ENCODE measurements at places on chromosomes 1 and 21. TPM values are rescaled to one million over a fixed set of nuclear protein-coding genes. Genes with fewer than 3 reads are reported as not detected.

GRCh38 chr1:1033009-1033587 lies 13.2 kb downstream of the AGRN start:
- peaks cover 4% of the 10 kb centered on the region for H3K36me3 ChIP-seq
- H3K4me1 ChIP-seq: peaks cover 9% of the 10 kb centered on the region
- H3K4me3 ChIP-seq: peak overlapping the region; percentile 59
- H3K27ac ChIP-seq: no peak overlapping the region
- peak; percentile 97 for DNase-seq

GRCh38 chr1:34988581-34988980 lies 3.4 kb upstream of the TMEM35B start:
- no peak for DNase-seq
- peaks cover 11% of the 10 kb centered on the region for H3K4me1 ChIP-seq
- peaks cover 10% of the 10 kb centered on the region for H3K36me3 ChIP-seq
- no peak overlapping the region for H3K27ac ChIP-seq
- H3K4me3 ChIP-seq: no peak overlapping the region

DNA sequence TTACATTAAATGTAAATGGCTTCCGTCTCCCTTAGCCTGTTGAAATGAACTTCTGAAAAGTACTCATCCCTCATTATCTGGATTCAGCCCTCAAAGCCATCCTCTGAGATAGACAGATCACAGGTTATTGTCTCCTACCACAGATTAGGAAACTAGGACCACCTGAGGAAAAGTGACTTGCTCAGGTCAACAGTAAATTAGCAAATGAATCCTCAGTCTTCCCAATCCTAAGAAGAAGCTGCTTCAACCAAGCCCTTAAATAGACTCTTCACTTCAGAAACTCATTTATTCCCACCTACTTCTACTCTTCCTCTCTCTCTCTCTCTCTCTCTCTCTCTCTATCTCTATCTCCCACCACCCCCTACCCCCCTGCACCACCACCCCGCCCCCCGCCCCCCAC lies 152.3 kb downstream of the DMRTA2 start:
- H3K27me3 ChIP-seq: peaks cover 4% of the 10 kb centered on the region
- H3K4me1 ChIP-seq: no peaks in the 10 kb centered on the region
- H3K27ac ChIP-seq: no peak overlapping the region

GRCh38 chr1:182122256-182122912 lies 60.9 kb upstream of the ZNF648 start:
- DNase-seq: no peak
- H3K4me1 ChIP-seq: peaks cover 38% of the 10 kb centered on the region

GRCh38 chr1:223886516-223886921 lies 40.8 kb upstream of the TP53BP2 start:
- H3K4me1 ChIP-seq: peaks cover 16% of the 10 kb centered on the region
- no peaks in the 10 kb centered on the region for H3K27me3 ChIP-seq
- H3K4me3 ChIP-seq: no peak overlapping the region
- DNase-seq: no peak
- no peak overlapping the region for H3K27ac ChIP-seq
- no peaks in the 10 kb centered on the region for H3K36me3 ChIP-seq

- no peak for DNase-seq
- no peak overlapping the region for H3K4me3 ChIP-seq
- H3K27me3 ChIP-seq: peaks cover 48% of the 10 kb centered on the region
- no peaks in the 10 kb centered on the region for H3K36me3 ChIP-seq
- no peak overlapping the region for H3K27ac ChIP-seq
Measured at GRCh38 chr1:48674641-48675040, 102.0 kb downstream of the BEND5 start.

TMEM79 gene
- 6.1 TPM for total RNA-seq

SMIM1 gene
- total RNA-seq: 12.1 TPM

DNA sequence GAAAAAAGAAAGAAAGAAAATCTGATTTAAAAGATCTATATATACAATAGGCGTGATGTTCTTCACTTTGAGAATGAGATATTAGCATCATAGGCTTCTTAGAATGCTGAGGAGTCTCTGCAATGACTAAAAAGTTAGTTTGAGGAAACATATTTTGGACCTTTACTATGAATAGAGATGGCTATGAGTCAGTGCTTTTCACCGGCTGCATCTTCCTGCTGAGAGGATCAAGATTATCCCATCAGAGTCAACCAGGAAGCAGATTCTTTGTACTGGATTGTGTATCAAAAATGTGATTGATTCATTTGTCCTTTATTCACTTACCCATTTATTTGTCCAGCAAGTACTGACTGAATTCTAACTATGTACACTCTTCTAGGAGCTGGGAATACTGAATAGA lies 144.2 kb downstream of the KCNK2 start:
- no peaks in the 10 kb centered on the region for H3K36me3 ChIP-seq
- H3K27ac ChIP-seq: no peak overlapping the region
- H3K4me1 ChIP-seq: no peaks in the 10 kb centered on the region
- H3K27me3 ChIP-seq: no peaks in the 10 kb centered on the region

HAPLN2 gene
- total RNA-seq: 1.2 TPM

DNA sequence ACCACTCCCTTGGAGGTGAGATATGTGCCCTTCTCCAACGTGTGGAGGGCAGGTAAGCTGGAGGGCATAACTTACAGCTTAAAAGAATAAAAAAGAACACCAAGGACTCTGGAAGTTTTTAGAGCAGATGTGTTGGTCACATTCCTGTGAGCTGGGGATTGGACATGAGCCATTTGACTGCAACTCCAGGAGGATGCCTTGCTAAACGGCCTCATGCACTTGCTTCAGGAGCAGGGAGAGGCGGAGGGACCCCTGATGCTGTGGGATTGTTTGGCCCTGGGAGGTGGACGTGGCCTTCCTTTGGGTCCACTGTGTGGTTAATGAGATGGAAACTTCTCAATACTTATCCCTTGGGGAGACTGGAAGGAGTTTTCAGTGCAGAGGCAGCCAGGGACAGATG lies 185.6 kb downstream of the RHOU start:
- H3K27me3 ChIP-seq: no peaks in the 10 kb centered on the region
- no peak for DNase-seq
- peaks cover 43% of the 10 kb centered on the region for H3K4me1 ChIP-seq
- peak overlapping the region; percentile 94 for H3K27ac ChIP-seq

DNA sequence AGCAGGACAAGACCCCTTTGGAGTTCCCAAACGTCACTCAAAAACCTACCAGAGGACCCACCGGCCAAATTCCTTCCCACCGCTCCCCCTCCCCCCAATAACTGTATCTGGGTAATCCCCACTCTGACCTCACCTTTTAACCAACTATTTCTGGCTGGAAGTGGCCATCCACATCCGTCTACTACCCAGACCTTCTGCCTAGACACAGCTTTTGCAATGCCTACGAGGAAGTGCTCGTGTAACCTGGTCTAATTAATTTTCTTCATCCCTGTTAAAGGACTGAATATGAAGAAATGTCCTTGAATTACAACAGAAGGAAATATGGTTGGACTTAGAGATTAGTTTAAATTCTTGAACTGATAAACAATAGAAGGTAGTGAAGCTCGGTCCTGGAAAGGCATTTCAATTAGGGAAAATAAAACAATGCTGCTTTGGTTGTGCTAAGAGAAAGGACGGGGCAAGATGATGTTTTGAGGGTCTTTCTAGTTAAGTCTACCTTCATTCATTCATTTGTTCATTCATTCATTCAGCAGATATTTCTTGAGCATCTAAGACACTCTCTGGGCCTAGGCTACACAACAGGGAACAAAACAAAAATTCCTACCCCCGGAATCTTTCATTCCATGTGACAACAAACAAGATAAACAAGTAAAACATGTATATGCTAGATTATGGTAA lies 18.8 kb downstream of the AVPR1B start:
- H3K4me3 ChIP-seq: no peak overlapping the region
- no peaks in the 10 kb centered on the region for H3K36me3 ChIP-seq
- DNase-seq: no peak
- H3K27me3 ChIP-seq: peaks cover 47% of the 10 kb centered on the region
- H3K27ac ChIP-seq: no peak overlapping the region

DNA sequence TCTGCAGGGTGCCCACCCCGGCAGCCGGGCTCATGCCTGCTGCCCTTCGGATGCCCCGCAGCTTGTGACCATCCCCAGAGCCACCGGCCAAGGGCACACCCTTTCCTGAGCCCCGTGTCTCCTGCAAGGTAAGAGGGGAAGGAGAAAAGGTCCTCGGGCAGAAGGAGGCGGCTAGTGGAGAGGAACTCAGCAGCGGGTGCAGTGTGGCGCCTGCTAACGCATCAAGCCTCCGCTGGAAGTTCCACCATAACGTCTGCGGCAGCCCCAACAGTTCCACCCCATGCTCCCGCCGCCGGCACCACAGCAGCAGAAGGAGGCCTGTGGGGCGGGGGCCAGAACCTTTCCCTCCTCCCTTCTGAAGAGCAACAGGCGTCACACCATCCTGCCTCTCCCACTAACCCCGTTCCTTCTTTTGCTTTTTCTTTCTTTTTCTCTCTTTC lies 990 bp downstream of the VWA5B1 start:
- peaks cover 23% of the 10 kb centered on the region for H3K4me1 ChIP-seq
- no peak for DNase-seq
- H3K27ac ChIP-seq: no peak overlapping the region
- no peaks in the 10 kb centered on the region for H3K36me3 ChIP-seq
- peaks cover 84% of the 10 kb centered on the region for H3K27me3 ChIP-seq

DNA sequence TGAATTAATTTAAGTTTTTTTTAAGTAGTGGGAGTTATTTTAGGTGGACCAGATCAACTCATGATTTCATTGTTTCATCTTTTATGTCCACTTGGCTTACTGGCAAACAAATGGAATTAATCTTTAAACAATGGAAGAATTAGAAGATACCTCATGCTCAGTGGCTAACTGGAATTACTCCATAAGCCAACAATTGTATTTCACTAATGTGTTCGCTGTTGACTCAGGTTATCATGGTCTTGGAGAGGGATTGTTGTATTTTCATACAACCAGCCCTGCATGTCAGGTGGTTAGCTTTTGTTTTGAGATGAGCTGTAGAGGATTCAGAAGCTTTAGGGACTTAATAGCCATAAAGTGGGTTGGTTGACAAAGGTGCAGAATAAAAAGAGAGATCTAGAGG lies 57.2 kb upstream of the HMCN1 start:
- no peak overlapping the region for H3K4me3 ChIP-seq
- no peak for DNase-seq
- peaks cover 3% of the 10 kb centered on the region for H3K4me1 ChIP-seq
- no peak overlapping the region for H3K27ac ChIP-seq
- H3K27me3 ChIP-seq: no peaks in the 10 kb centered on the region

ACTL8 gene
- not detected for total RNA-seq

DNA sequence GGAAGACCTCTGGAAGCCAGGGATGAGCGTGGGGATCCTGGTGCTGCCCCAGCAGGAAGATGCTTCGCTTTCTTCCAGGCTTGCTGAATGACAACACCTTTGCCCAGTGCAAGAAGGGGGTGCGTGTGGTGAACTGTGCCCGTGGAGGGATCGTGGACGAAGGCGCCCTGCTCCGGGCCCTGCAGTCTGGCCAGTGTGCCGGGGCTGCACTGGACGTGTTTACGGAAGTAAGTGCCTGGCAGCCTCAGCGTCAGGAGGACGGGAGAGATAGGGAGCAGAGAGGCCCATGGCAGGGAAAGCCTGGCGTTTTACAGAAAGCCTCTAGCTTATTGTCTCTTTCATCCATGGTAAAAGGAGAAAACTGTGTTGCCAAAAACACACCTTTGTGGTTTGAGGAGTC lies 23.5 kb downstream of the PHGDH start:
- H3K36me3 ChIP-seq: peaks cover 37% of the 10 kb centered on the region
- peaks cover 21% of the 10 kb centered on the region for H3K4me1 ChIP-seq
- no peak overlapping the region for H3K27ac ChIP-seq
- no peak for DNase-seq

DNA sequence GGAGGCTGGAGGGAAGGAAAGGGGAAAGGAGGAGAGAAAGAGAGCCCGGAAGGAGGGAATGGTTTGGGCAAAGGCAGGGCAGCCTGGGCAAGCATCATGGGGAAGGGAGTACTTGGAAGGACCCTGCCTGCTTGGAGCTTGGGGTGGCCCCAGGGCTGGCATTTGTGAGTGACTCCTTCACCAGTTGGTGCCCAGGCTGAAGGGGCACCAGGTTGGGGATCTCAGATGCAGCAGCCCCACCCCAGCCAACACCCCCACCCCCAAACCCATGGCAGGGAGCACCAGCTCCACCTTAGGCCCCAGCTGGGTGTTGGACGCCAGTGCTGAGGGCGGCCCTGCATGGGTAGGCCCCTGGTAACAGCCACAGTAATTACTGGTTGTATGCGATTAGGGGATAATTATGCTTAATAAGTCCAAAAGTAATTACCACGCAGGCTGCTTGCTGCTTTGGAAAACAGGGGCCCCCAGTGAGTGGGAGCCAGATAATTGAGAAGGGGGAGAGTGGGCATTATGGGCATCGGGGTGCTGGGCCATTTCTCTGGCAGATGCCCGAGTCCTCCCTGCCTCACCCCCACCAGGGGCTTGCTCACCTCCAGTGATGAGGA lies 78.3 kb downstream of the VWA5B1 start:
- H3K4me1 ChIP-seq: peaks cover 8% of the 10 kb centered on the region
- peaks cover 98% of the 10 kb centered on the region for H3K27me3 ChIP-seq
- DNase-seq: no peak
- no peak overlapping the region for H3K4me3 ChIP-seq
- no peaks in the 10 kb centered on the region for H3K36me3 ChIP-seq

SEMA6C gene
- total RNA-seq: 15.0 TPM
